Vagina (tissue), 2 donors: ENCODE measurements at places on chromosomes 7 and 10. TPM values are rescaled to one million over a fixed set of nuclear protein-coding genes. Genes with fewer than 3 reads are reported as not detected.

TCAF2 gene
- total RNA-seq = 9.1 TPM

ASIC3 gene
- 3.7 TPM for total RNA-seq

LEP gene
- 7.4 TPM for total RNA-seq

ZNF727 gene
- total RNA-seq = 5.4 TPM

PIK3CG gene
- 4.4 TPM for total RNA-seq

ADAP1 gene
- 4.2 TPM for total RNA-seq

MCM10 gene
- total RNA-seq = 0.98 TPM

NMT2 gene
- 15.2 TPM for total RNA-seq

FXYD4 gene
- total RNA-seq = not detected

DNA sequence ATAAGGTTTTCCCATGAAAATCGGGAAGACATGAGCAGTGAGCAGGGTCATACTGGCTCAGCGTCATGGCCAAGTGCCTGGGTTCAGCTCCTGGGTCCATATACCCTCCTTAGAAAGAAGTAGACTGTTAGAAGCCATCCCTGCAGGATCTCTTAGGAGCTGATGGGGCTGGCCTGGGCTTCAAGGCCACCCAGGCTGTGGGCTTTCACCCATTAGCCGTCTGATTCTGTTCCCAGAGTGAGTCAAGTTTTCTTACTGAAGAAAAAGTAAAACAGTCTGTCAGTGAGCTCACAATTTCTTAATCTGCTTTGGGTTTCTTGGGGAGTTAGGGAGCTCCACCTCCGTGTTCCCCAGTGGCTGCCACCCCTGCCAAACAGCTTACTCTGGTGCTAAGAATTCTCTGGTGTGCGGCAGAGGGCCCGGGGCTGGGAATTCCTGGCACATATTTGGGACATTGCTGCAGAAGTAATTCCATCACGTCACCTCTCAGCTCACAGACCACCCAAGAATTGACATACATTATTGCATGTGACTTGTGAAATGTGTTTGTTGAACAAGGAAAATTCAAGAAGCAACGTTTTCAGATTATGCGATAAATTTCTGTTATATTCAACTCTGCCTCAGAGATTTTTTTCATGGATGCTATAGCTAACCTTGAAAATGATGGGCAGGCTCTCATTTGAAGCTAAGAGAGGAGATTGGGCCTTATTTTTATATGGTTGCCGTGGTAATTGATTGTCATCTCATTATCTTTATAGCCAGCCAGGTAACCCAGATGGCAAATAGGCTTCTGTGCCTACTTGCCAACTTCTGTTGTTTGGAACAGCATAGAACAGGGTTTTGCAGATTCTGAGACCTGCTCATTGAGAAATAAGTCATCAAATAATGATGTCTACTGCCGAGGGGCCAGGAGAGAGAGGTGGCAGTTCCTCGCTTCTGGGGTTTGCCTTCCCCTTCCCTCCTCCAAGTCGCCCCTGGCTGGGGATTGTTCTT, 166.4 kb downstream of the CHN2 start:
- H3K27ac ChIP-seq = no peak overlapping the region
- no peaks in the 10 kb centered on the region for H3K36me3 ChIP-seq
- no peak overlapping the region for H3K4me3 ChIP-seq
- DNase-seq = no peak
- peaks cover 5% of the 10 kb centered on the region for H3K4me1 ChIP-seq
- H3K27me3 ChIP-seq = no peaks in the 10 kb centered on the region

DNA sequence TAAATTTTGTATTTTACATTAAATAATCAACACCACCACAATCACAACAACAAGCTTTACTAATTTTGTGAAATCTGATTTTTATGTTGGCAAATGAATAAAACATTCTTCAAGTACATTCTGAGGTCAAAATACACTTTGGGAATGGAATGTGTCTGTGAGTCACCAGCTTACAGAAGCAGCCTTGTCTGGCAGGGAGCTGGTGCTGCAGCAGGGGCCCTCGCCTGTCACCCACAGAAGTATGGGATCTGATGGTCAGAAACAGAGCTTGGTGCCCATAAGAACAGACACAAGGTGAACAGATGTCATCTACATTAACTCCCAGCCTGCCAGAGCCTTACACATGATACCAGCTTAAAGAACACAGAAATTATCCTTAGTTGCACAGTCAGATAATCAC, 496.9 kb downstream of the CCSER2 start:
- no peak overlapping the region for H3K4me3 ChIP-seq
- no peaks in the 10 kb centered on the region for H3K36me3 ChIP-seq
- DNase-seq = no peak
- H3K27ac ChIP-seq = no peak overlapping the region
- H3K27me3 ChIP-seq = no peaks in the 10 kb centered on the region

DNA sequence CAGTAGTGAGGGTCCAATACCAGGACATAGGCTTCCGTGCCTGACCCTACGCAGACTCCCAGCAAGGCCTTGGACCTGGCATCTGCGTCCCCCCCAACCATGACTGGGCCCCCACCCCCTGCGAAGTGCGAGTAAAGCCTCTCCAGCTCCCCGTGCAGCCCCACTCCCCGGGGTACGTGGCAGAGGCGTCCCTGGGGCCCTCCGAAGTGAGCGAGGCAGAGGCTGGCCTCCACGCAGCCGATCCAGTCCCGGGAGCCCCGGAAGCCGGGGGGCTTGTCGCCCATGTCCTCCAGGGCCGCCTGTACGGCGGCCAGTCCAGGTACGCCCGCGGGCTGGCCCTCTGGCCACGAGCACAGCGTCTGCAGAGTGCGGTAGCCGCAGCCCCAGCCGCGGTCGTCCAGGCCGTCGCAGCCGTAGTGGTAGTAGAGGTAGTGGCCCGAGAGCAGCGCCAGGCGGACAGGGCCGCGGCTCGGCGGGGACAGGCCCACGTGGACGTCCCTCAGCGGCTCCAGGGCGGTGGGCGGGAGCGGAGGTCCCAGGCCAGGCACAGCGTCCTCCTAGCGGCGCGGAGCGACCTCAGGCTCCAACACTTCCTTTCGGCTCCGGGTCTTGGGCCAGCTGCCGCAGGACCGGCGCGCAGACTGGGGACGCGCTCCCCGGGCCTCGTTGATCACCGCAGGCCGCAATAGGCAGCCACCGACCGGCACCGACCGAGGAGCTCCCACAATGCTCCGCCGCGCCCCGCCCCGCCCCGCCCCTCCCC, at the start of gene UFSP1:
TSS of gene UFSP1 (minus strand) at position 728 of the 763 bp plus-strand sequence. CDS start at position 284, 444 bp downstream.
- no peak for DNase-seq
- H3K4me1 ChIP-seq = peaks cover 34% of the 10 kb centered on the region
- peak within 1 kb of the TSS; percentile 93 for H3K27ac ChIP-seq
- H3K36me3 ChIP-seq = peaks cover 6% of the 10 kb centered on the region

DNA sequence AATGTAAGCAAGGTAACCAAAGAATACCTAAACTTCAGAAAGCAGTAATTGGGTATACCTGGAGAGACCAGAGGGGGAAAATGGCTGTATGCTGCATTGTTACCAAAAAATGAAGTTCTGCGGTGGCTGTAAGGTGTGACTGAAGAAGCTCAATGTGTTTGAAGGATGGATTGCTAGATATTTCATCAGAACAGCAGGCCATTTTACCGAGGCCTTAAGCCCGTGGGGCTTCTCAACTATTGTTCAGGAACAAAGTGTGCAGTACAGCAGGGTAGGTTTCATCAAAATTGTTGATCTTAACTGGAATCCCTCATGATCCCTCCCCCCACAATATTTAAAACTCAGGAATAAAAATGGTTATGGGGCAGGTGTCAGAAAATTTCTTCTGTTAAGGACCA, 204.0 kb upstream of the GHITM start:
- no peak overlapping the region for H3K27ac ChIP-seq
- H3K36me3 ChIP-seq = no peaks in the 10 kb centered on the region
- DNase-seq = no peak
- H3K4me1 ChIP-seq = no peaks in the 10 kb centered on the region
- no peaks in the 10 kb centered on the region for H3K27me3 ChIP-seq

- H3K36me3 ChIP-seq = no peaks in the 10 kb centered on the region
These were observed 9.7 kb downstream of the EIF4H start for GRCh38 chr7:74183653-74184450.

DNA sequence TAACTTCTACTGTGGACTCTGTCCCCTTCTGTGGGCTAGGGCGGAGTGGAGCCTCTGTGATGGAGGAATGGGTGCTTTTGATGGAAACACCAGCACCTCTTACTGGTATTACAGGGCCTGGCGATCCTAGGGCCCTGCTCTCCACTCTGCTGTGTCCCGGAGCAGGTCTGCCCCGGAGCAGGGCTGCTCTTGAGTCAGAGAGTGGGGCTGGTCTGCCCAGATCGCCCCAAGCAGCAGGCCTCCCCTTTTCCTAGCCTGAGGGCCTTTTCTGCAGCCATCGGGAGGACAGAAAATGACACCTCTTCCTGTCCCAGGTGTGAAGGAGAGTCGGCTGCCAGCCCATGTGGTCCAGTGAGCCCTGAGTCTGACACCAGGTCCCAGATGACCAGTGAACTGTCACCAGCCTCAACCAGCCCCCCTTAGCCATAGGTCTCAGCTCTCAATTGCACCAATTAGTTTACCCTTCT, 1.4 kb downstream of the ZNF282 start:
- no peaks in the 10 kb centered on the region for H3K27me3 ChIP-seq
- no peak for DNase-seq
- peak overlapping the region; percentile 90 for H3K27ac ChIP-seq
- peaks cover 34% of the 10 kb centered on the region for H3K36me3 ChIP-seq
- H3K4me3 ChIP-seq = peak overlapping the region; percentile 99

GRCh38 chr10:122126763-122127659, 138.0 kb downstream of the TACC2 start:
- no peaks in the 10 kb centered on the region for H3K36me3 ChIP-seq
- H3K4me1 ChIP-seq = peaks cover 35% of the 10 kb centered on the region
- H3K27me3 ChIP-seq = no peaks in the 10 kb centered on the region
- no peak for DNase-seq

GRCh38 chr10:98029149-98030092, 1.0 kb downstream of the CRTAC1 start:
- peaks cover 15% of the 10 kb centered on the region for H3K4me1 ChIP-seq
- no peaks in the 10 kb centered on the region for H3K36me3 ChIP-seq
- H3K27ac ChIP-seq = no peak overlapping the region
- H3K4me3 ChIP-seq = peak overlapping the region; percentile 50
- DNase-seq = no peak

DNA sequence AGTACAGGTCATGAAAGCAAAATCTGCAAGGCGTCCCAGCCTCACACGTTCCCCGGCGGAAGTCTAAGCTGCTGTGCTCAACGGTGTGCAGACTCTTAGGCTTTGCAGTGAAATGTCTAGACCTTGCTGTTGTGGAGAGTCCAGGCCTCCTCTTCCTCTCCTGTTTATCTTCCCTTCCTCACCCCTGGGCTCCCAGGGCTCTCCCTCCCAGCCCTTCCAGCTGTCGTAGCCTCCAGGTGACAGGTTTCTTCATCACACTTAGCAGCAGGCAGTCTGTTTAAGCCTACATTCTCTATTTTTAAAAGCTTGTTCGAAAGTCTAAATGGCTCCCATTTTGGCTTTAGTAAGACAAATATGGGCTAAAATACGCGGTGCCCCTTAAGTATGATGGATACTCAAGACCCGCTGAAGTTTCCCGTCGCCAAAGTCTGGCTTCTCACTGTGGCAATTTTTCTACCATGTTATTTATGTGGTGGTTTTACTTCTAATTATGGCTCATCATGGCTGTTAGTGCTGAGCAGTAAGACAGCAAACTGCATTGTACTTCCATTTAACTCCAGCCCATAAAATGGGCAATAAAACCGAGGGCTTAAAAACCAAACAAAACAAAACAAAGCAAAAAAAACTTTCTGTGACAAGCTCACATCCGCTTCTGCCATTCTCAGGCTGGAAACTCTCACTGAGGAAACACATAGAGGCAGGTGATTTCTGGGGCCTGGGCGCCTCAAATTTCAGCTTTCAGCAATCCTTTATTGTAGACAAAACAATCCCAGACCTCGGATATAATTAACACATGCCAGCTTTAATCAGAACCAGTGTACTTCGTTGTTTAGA, 243.2 kb downstream of the SNX10 start:
- no peaks in the 10 kb centered on the region for H3K27me3 ChIP-seq
- no peak overlapping the region for H3K4me3 ChIP-seq
- H3K27ac ChIP-seq = no peak overlapping the region
- DNase-seq = no peak
- no peaks in the 10 kb centered on the region for H3K4me1 ChIP-seq

- peak overlapping the region; percentile 42 for H3K4me3 ChIP-seq
- peaks cover 10% of the 10 kb centered on the region for H3K4me1 ChIP-seq
- H3K36me3 ChIP-seq = no peaks in the 10 kb centered on the region
These were observed 12.2 kb upstream of the CAV1 start for GRCh38 chr7:116512520-116513188.

DNA sequence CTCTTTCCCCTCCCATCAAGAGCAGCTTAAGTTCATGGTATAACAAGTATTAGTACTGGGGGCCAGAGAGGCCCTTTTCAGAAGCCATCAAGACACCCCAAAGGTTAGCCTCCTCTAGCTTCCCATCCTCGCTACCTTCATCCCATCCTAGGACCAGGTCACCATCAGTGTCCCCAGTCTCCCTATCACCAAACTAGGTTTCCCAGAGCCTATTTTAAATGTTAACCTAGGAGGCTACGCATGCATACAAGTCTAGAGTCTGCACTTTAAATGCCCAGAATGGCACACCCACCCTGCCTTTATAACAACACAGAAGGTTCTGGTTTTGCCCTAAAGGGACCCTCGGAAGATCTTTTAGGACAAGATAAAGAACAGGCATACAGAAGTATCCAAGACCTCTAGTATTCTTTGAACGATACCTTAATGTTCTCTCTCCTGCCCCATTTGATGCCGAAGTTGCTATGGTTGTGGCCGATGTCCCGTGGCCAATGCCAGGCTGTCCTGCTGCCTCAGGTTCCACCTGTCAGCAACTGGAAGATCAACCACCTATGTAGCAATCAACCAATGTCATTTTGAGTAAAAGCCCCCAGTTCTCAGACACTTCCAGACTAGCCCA, 2.2 kb downstream of the GPRIN2 start:
- DNase-seq = no peak
- H3K4me3 ChIP-seq = no peak overlapping the region
- peaks cover 16% of the 10 kb centered on the region for H3K4me1 ChIP-seq
- no peak overlapping the region for H3K27ac ChIP-seq
- H3K36me3 ChIP-seq = no peaks in the 10 kb centered on the region

GRCh38 chr7:82131215-82131614, 312.4 kb downstream of the CACNA2D1 start:
- H3K4me1 ChIP-seq = no peaks in the 10 kb centered on the region
- H3K4me3 ChIP-seq = no peak overlapping the region

- no peaks in the 10 kb centered on the region for H3K36me3 ChIP-seq
- H3K4me3 ChIP-seq = no peak overlapping the region
- H3K4me1 ChIP-seq = no peaks in the 10 kb centered on the region
- H3K27me3 ChIP-seq = no peaks in the 10 kb centered on the region
- DNase-seq = no peak
These were observed 25.0 kb upstream of the CCAR1 start for GRCh38 chr10:68696018-68696417.

DNA sequence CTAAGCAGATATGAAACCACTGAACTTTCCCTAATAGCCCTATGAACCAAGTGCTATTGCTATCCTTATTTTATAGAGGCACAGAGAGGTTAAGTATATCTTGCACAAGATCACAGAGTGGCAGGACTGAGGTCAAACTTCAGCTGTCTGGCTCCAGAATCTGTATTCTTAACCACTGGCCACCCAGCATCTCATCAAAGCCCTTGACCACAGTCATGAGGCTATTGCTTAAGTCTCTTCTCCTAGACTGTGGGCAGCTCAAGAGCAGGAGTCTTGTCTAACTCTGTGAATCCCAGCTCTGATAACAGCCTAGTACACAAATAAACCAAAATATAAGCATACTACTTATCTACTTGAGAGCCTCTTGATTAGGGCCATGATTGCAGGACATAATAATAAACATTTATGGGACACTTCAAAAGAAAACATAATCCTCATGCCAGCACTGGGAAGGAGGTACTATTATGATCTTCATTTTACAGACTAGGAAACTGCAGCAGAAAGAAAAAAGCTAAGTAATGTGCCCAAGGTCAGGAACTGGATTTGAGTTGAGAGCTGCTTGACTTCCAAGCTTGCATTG, 22.4 kb upstream of the SMC3 start:
- H3K4me1 ChIP-seq = no peaks in the 10 kb centered on the region
- no peaks in the 10 kb centered on the region for H3K27me3 ChIP-seq
- H3K4me3 ChIP-seq = no peak overlapping the region
- H3K27ac ChIP-seq = no peak overlapping the region
- DNase-seq = no peak
